ENCODE measurements at places on chromosomes 1 and 21.
A peak's percentile ranks its signal among the peaks of the same experiment; 100 is the strongest.

DNA sequence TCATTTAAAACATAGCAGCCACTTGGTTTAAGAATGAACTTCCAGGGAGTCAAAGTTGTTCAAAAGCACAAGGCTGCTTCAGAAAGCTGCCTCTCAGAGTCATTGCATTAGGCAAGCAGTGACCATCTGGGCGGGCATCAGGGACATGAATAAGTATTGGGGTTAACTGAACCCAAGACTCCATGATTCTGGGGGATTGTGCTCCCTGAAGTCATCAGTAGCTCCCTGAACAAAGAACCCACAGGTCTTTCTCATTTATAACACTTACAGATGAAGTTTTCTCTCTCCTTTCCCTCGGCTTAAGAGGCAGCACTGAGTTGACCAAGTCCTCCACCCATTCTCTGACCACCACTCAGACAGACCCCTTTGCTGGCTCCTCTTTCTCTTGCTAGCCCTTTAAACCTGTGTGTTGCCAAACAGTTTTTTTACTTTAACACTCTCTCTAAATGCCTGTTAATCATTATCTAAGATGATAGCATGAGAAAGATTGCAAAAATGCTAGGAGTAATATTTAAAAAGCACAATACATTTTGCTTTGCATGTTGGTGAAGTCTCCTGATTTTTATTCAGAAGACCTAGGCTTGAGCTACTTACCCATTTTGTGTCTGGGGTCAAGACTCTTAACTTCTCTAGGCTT is 77.0 kb upstream of the ARHGAP29 start:
- no peak for DNase-seq

DNA sequence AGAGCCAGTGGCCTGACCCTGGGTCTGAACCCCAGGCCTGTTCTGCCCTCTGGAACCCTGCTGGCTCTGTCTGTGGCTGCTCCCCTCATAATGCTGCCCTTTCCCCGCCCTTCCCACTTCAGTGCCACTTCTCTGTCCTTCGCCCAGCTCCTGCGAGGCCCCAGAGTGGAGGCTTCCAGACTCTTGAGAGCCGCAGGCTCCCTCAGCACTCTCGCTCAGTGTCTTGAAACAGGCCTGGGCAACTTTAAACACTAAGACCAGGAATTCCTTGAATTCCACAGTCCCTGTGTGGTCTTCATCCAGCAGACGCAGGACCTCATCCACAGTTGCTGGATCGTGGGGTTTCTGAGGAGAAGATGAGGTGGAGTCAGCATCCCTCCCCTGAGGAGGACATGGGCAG is 3.5 kb downstream of the CRNN start:
- no peak for DNase-seq

DNA sequence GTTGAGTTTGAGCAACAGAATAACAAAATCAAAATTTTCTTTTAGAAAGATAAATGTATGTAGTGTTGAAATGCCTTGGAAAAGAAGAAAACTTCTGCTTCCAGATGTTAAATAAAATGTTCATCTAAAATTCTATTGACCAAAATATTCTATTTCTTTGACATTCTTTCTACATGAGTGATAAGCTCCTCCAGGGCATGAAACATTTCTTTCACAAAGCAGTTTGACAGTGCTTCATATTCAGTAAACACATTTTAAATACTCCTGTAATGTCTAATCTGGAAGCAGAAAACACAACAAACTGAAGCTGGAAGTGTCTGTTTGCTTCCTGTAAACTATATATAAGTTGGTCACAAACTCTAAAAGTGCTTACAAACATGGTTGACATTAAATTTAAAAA is 61.5 kb downstream of the RGS21 start:
- DNase-seq, result no peak

- no peak for DNase-seq
Measured at GRCh38 chr1:65904681-65905083, 112.0 kb downstream of the PDE4B start.

DNA sequence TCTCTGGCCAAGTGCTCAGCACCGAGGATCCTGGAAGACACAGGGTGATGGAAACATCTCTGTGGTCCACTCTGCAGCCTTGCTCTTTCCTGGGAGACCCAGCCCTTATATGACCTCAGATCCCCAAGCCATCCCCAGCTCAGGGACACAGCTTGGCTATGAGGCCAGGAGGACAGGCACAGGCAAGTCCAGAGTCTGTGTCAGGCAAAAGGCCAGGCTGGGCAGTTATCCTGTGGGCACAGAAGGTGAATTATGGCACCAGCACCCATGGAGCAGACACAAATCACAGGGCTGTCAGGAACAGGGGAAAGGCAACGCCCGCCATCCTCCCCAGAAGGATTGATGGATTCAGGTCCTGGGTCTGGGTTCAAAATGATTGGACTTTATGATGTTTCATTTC is 52.1 kb upstream of the SCMH1 start:
- no peak for DNase-seq

- no peak for DNase-seq
Measured at GRCh38 chr21:25215698-25216384, 391.4 kb downstream of the MRPL39 start.

GRCh38 chr1:71350805-71351204 is 270.0 kb upstream of the ZRANB2 start:
- no peak for DNase-seq

- DNase-seq, result no peak
Measured at GRCh38 chr1:73556270-73556669, 641.7 kb downstream of the LRRIQ3 start.

- no peak for DNase-seq
Measured at GRCh38 chr1:94925561-94926125, 1.3 kb downstream of the CNN3 start.

DNA sequence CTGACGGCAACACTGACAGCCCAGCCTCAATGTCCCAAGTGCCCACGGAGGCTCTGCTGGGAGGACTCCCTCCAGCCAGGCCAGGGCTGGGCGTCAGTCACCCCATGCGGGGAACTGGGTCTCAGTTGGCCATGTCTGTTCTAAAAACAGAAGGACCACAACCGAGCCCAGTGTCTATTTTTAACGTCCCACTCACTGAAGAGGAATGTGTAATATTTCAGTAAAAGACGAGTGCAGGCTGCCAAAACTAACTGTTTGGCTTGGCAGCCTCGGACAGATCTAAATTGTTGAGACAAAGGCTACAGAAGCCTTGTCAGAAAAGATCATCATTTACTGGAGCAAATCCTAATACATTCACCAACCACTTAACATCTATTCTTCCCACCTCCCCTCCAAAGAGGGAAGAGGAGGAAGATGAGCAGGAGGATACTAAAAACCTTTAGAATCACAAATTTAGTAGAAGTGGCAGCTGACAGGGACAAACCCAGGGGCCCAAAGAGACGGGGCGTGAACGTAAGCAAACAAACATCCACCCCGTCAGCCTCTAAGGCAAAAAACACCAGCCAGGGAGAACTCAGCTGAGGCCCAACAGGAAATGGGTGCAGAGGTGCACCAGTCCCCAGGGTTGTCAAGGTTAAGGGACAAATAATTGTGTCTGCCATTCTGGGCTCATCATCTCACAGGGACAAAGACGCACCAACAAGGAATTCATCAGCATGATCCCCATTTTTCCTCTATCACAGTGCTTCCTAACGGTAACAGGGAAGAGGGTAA is 18.7 kb downstream of the C1orf198 start:
- no peak for DNase-seq

DNA sequence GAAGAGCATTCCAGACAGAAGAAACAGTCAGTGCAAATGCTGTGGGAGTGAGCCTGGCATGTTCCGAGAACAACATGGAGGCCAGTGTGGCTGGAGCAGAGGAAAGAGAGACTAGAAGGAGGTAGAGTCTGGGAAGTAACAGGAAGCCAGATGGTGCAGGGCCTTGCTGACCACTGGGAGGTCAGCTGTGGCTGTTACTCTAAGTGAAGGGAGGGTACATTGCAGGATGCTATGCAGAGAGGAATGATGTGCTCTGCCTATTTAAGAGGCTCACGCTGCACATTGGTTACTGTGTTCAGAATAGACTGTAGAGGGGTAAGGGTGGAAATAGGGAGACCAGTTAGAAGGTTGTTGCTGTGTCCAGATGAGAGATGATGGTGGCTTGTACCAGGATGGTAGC is 88.6 kb upstream of the CACNA1E start:
- no peak for DNase-seq

DNA sequence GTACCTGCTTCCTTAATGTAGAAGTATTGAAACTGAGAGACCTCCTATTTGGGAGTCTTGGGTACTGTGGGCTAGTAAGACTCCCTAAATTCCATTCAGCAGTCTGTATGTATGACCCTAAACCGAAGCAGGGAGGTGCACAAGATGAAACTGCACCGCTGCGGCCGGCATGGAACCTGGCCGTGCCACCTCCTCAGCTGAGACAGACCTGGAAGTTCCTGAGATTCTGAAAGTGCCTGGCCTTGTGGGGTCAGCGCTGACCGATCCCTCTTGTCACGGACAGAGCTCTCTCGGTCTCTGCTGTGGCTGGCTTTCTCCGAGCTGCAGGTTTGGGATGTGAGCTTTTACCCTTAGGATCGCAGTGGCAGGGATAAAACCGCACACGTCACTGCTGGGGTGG is 27.0 kb downstream of the PCNT start:
- no peak for DNase-seq

DNA sequence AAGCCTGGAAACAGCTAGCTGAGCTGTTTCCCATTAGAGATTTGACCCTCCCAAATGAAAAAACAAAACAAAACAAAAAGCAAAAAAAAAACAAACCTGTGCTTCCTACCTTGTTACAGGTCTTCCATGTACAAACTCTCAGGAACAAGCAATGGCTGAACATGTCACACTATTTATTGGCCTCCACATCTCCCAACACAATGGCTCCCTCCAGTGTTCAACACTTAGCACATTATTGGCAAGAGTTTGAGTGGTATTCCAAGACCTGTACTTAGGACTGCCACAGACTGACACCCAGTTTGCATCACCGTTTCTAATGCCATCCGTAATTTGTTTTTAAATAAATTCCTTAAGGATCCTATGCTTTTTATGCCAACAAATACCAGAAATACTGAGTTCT is 195.0 kb upstream of the OLFM3 start:
- peak; percentile 32 for DNase-seq

DNA sequence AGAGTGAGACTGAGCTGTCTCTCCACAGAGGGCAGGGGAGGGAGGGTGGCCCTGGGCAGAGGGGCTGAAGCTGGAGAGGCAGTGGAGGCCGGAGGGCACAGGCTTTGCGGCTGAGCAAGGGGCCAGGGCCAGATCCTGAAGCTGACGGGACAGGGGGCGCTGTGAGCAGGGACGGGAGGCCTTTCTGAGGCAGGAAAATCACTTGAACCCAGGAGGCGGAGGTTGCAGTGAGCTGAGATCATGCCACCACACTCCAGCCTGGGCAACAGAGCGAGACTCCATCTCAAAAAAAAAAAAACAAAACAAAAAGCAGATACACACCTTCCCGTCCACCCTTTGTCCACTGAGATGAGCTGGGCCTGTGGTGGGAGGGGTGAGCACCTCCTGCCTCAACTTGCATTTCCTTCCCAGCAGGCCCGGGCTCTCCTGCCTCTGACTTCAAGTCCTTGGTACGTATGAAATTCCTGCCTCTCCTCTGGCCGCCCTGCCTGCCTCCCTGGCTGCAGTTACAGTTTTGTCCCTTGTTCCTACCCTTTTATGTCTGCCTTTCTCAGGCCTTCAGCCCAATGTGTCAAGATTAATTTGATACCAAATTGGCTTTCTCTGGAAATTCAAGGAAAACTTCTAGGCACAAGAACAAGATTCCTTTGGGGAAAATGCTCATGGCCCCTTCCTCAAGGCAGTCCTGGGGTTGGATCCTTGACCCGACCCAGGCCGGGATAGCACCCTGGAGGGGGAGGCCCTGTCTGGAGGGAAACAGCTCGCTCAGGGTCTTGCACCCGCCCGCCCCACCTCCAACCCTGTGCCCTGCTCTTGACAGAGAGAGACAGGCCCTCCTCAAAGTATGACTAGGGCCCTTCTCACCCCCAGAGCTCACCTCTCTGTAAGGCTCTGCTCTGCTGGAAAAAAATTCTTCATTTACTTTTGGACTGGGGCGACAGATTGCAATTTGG is 11.2 kb upstream of the ADAMTSL4 start:
- DNase-seq, result no peak

GRCh38 chr1:78043436-78043835 is 2.3 kb upstream of the GIPC2 start:
- DNase-seq, result no peak

- peak; percentile 86 for DNase-seq
Measured at GRCh38 chr1:65066766-65067490, 81.1 kb upstream of the AK4 start.

- no peak for DNase-seq
Measured at GRCh38 chr1:158003406-158003800, 10.0 kb downstream of the KIRREL1 start.

DNA sequence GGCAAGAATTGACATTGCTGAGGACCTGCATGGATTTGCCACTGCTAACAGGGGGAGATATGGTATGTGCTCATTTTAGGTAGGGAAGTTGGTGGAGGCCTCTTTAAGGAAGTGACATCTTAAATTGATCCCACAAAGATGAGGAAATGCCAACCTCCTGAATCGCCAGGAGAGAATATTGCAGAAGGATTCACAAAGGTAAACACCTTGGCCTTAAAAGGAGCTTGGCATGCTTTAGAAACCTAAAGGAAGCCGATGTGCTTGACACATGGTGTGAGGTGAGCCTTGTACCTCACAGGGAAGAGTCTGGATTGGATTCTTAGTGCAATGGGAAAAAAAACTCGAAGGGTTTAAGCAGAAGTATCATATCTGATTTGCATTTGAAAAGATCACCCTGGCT is 470.5 kb upstream of the DAB1 start:
- no peak for DNase-seq

- DNase-seq, result no peak
Measured at GRCh38 chr1:104029456-104029970, 279.8 kb downstream of the AMY1C start.

GRCh38 chr1:156284112-156284511 is at the start of gene TMEM79:
TMEM79 (plus strand) TSS chr1:156284325; CDS start chr1:156285227, 902 bp downstream.
- DNase-seq, result no peak

Measured in RPMI8226 (cell line).